Heart right ventricle (tissue), 16 donors: ENCODE measurements at places on chromosomes 6 and 20. TPM values are rescaled to one million over a fixed set of nuclear protein-coding genes. Genes with fewer than 3 reads are reported as not detected.

GRCh38 chr6:160030103-160030502 is 61.2 kb downstream of the IGF2R start:
- DNase-seq: peak; percentile 88

- DNase-seq: no peak
These were observed 81.7 kb upstream of the FOXP4 start for GRCh38 chr6:41464481-41464880.

- no peak for DNase-seq
These were observed 27.4 kb downstream of the CBLN4 start for GRCh38 chr20:55977690-55978459.

DNA sequence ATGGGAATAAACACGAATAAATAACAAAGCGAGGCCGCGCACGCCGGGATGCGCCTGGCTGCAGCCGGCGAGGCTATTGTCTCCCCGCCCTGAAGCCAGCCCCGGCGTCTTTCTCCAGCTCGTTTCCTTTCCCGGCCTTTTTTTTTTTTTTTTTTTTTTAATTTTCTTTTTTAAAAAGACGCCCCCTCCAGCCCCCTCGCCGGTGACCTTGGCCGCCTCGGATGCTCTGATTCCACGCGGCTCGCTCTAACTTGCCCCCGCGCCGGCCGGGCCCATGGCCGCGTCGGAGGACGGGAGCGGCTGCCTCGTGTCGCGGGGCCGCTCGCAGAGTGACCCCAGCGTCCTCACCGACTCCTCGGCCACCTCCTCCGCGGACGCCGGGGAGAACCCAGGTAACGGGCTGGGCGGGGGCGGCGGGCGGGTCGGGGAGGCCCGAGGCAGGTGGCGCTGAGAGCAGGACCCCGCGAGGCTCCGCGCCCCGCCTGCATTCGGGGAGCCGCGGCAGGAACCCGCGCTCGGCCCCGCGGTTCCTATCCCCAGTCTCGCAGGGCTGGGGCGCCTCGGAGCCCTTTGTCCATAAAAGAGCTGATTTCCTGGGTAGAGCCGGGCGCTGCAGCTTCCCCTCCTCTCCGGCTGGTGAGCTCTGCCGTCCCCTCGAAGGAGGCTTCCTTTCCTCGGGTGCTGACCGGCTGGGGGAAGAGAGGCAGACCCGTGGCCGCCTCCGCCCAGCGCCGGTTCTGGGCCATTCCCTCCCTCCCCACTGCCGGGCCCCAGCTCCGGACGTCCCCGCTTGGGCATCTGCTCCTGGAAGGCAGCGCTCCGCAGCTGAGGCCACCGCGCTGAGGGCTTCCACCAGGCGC is 631 bp downstream of the PHACTR3 start:
- no peak for DNase-seq

Gene RBPJL
- not detected for total RNA-seq

- DNase-seq: no peak
These were observed 81.7 kb downstream of the FAM217A start for GRCh38 chr6:3997177-3997770.

Gene GTF3C6
- total RNA-seq: 112 TPM

Gene CAGE1
- not detected for total RNA-seq

DNA sequence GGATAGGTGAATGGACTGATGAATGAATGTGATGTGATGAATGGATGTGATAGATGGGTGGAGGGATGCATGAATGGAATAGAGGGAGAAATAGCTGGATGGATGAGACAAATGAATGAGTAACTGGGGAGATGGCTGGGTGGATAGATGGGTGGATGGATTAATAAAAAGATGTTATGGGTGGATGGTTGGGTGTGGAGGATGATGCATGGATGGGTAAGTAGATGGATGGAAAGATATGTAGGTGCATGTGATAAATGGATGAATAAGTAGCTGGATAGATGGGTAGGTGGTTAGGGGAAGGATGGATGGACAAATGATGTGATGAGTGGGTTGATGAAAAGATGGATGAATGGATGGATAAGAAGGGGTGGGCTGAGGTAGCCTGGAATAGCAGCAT is 4.7 kb downstream of the HNF4A start:
- DNase-seq: no peak

- DNase-seq: no peak
These were observed 196.9 kb downstream of the FOXA2 start for GRCh38 chr20:22387452-22387851.

Gene TDP2
- total RNA-seq: 25.1 TPM

DNA sequence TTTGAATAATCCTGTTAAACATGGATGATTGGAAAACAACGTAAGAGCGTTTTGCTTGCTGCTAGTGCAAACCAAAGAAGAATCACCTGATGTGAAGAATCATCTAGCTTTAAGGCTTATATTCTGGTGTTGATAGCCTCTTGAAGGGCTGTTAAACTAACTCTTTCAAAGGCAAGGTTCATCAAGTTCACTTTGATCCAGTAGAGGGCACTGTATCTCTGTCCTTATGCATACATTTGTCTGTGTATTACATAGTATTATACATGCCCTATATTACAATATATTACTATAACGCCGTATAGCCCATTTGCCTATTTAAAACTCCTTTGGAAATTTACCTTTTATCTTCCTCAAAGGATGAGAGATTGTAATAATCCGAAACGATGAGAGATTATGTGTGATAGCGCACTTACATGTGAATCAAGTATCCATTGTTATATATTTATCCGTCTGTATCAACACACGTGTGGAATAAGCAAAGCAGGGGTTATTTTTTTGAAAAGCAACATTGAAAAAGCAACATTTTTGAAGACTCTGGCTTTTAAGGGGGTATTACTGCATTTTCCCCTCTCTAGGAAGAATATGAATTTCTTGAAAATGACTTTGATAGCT is 50.8 kb upstream of the NRN1 start:
- no peak for DNase-seq

DNA sequence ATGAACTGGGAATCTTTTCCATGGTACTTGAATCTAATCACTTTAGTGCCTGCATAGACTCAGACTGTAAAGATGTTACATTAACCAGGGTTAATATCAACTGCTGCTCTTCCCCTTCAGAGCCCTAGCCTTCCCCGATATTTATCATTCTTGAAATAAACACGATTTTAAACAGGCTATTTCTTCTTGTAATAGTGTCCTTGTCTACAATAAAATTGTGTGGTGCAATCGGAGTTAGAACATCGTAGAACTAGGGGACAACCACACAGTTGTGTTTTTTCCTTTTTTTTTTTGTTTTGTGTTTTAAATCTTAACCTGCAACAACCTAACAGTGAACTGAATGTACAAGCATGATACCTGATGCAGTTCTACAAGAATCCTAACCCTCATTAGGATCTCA is 4.5 kb downstream of the GJA1 start:
- DNase-seq: no peak

Gene AGER
- 2.1 TPM for total RNA-seq

DNA sequence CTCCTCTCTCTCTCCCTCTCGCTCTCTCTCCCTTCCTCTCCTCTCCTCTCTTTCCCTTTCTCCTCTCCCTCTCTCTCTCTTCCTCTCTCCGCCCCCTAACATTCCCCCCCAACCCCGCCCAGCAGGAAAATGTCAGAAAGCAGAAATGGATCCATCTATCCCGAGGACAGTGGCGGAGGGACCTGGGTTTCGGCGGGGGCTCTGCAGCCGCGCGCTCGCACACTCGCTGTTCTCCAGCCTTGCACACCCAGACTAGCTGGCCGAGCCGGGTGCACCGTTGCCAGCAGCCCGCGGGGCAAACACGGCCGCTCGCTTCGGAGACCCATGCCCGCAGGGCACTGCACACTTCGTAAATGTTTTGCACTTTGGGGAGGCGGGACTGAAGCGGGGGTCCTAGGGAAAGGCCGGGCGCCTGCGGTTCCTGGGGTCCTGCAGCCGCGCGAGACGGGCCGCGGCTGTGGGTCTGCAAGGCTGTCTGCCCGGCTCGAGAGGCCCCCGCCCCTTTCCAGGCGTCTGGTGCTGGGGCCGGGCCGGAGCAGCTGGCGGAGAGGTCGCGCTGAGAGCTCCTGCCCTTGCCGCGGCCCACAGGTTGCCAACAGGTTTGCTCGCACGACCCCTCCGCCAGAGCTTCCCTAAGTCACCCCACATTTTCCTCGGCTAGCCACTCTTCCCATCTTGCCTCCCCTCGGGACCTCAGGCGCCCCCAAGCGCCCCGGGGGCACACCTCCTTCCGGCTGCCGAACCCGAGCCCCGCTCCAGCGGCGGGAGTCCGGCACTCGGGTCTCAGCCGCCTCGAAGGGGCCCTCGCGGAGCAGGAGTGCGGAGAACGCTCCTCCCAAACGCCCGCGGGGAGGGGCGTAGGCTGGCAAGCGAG is 818 bp upstream of the MDGA1 start:
- DNase-seq: peak; percentile 38

GRCh38 chr6:90278129-90278528 is 18.5 kb downstream of the BACH2 start:
- DNase-seq: no peak

Gene TREML4
- total RNA-seq: not detected

DNA sequence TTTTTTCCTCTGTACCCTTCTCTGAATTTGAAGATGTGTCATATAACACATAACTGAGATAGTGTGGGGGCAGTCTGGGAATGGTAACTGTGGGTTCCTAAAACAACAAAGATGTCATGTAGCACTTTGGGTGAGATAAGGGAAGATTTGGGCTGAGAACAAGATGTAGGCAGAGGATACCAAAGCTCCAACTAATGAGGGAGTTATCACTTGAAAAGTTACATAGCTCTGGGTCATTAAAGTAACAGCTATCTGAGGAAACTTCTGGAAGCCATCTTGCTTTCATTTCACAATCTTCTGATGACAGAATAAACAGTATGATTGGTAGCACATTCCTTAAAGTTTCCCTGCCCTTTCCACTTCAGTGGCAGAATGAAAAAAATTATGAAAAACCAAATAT is 255.4 kb downstream of the TBX18 start:
- DNase-seq: no peak

Gene EEF1A2
- total RNA-seq: 1,074 TPM

DNA sequence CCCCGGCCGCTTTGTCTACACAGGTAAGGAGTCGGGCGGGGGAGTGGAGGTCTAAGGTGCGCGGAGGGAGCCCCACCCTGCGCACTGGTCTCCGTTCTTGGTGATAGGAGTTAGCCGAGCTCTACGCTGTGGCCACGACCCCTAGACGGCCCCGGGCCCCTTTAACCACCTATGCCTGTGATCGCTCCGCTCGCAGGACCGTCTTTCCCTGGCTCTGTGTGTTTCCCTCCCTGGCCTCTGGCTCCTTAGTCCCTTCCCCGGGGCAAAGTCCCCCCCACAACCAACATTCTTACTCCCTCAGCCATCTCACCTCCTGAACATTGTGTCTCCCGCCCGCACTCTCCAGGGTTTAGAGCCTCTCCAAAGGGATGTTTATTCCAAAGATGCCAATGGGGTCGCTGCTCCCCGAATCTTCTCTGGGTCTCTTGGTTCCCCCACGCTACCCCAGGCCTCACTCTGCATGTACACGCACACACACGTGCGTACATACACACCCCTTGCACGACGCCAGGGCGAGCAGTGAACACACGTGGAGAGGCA is 50.4 kb downstream of the CPXM1 start:
- no peak for DNase-seq

Gene BPIFB4
- not detected for total RNA-seq

DNA sequence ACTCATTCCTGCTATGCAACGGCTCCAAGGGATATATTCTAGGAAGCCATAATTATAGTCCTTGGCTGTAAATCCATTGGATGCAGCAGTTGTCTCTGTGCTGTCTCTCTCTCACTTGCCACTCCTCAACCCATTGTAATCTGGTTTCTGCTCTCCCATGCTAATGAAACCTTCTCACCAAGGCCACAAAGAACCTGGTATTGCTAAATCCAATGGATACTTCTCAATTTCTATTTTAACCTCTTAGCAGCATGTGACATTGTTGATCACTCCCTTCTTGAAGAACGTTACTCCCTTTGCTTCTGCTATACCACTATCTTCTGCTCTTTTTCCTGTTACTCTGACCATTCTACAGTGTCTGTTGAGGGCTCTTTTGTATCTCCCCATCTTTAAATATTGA is 39.8 kb upstream of the GCLC start:
- DNase-seq: no peak

Gene MAD2L1BP
- 26.0 TPM for total RNA-seq

DNA sequence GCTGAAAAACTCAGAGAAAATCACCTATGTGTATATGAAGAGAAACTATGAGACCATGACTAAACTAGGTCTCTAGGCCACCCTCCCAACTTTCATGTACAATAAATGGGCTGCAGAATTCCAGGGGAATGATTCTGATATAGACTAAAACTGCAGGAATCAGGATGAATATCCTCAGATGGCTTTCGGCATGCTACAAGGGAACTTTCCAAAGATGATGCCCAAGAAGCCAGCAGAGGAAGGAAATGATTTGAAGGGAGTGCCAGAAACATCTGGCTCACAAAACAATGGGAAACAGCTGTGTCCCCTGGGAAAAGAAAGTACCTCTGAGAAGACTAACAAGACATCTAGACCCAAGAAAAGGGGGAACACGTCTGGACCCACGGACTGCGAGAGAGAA is 41.1 kb downstream of the PLN start:
- DNase-seq: no peak

Gene WRNIP1
- 35.3 TPM for total RNA-seq

DNA sequence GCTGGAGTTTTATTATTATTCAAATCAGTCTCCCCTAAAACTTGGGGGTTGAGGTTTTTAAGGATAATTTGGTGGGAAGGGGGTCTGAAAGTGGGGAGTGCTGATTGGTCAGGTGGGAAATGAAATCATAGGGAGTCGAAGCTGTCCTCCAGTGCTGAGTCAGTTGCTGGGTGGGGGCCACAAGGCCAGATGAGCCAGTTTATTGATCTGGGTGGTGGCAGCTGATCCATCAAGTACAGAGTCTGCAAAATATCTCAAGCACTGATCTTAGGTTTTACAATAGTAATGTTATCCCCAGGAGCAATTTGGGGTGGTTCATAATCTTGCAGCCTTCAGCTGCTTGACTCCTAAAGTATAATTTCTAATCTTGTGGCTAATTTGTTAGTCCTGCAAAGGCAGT is 146.0 kb upstream of the SPACA1 start:
- no peak for DNase-seq

GRCh38 chr6:290111-290922 is 2.0 kb upstream of the DUSP22 start:
- no peak for DNase-seq

Gene HNF4A
- total RNA-seq: not detected

DNA sequence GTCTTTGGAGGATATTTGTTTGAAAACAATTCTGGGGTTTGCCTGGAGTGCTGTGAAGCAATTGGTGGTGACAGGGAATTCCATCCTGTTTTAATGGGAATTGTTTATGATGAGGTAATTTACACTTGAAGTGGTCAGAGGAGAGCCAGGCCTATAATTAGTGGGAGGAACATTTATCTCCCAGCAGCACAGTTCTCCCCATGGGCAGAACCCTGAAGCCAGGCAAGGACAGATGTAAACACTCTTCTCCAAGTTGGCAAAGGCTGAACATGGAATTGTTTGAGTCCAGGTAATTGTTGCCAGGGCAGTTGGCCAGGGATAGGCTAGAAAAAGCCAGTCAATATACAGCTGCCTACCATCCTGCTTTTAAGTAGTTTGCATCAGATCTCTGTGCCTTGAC is 789.7 kb downstream of the FRK start:
- no peak for DNase-seq

GRCh38 chr6:16723826-16724225 is 37.4 kb downstream of the ATXN1 start:
- no peak for DNase-seq

Gene TRERF1
- total RNA-seq: 1.2 TPM
